ENCODE measurements at places on chromosomes 4 and X.

DNA sequence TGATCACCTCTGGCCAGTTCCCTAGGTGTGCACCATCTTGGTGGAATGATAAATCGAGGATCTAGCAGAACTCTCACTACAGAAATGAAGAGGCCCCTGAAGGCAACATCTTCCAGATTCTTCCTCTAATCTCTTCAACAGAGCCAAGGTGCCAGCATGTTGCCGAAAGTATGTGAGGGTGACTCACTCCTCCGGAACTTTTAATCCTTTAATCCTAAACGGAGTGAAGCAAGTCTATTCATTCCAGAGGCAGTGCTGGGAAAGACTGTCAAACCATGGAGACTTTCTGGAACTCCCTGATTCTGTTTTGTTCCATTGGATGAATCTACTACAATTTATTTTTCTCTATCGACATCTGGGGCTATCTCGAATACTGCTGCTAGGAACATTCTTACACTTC, 68.7 kb downstream of the SUPT20HL2 start:
- no peak for DNase-seq

- DNase-seq: no peak
Measured at GRCh38 chr4:41334182-41334581, 77.5 kb downstream of the UCHL1 start.

GRCh38 chrX:42054256-42054655, 130.9 kb upstream of the CASK start:
- no peak for DNase-seq

DNA sequence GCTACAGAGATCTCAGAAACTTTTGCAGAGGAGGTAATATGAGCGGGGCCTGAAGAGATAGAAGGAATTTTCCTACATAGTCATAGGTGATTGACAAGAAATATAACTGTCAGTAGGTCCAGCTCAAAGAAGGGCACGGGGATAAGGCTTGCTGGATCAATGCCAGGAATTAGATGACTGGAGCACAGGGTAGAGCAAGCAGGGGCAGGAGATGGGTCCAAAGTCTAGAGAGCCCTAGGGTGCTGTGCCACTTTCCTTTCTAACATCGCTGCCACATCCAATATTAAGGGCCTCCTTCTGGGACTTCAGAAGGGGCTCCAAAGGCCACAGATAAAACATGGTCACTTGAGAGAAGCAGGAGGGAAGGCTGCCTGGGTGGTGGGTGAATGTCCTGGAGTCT, 402.2 kb downstream of the MID1IP1 start:
- no peak for DNase-seq

DNA sequence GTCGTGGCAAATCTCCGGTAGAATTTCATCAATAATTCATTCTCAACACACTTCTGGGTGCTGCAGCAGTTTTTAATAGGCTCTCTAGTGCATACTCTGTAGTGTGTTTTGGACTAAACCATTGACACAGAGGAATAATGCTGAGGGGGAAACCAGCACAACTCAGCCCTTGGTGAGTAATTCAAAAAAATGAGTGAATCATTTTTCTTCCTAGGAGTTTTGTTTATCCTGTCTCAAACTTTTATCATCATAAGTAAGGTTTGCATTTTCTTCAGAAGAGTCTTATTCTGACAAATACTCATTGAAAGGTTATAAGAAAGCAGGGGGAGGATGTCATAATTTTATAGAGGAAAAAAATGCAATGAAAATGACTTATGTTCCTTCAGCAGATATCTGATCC, 2542.7 kb downstream of the PCDH7 start:
- DNase-seq: no peak

- no peak for DNase-seq
Measured at GRCh38 chr4:183411291-183411861, 33.1 kb upstream of the CDKN2AIP start.

DNA sequence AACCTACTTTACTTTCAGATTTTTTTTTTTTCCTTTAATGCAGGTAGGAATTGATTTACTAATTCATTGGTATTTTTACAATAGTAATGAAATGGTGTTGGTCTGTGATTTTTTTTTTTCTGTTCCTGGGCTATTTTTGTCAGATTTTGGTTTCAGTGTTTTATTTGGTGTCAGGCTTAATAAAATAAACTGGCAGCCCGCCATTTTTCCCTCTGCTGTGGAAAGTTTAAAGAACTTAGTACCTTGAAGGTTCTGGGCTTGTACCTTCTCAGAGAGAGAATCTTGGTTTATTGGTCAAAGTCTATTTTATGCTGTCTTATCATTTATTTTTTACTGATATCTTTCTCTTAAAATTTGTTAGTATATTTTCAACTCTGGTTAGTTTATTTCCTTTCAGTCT, 64.0 kb upstream of the RHOH start:
- no peak for DNase-seq

GRCh38 chrX:27163236-27163635, 299.9 kb downstream of the PPP4R3C start:
- DNase-seq: no peak

DNA sequence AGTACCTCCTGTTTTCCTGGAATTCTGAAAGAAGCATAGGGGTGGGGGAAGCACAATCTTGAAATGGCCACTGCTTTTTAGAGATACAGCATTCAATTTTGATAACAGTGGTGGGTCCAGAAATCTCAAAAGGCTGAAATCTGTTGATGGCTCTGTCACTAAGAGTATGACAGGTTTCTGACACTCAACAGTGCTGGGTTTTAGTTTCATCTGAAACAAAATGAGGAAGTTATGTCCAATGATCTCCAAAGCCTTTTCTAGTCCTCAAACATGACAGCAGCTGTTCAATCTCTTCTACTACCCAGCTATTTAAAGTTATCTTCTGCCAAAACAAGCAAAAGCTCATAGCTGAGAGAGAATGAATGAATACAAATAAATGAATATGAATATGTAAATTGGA, 110.5 kb downstream of the IL1RAPL1 start:
- DNase-seq: no peak

DNA sequence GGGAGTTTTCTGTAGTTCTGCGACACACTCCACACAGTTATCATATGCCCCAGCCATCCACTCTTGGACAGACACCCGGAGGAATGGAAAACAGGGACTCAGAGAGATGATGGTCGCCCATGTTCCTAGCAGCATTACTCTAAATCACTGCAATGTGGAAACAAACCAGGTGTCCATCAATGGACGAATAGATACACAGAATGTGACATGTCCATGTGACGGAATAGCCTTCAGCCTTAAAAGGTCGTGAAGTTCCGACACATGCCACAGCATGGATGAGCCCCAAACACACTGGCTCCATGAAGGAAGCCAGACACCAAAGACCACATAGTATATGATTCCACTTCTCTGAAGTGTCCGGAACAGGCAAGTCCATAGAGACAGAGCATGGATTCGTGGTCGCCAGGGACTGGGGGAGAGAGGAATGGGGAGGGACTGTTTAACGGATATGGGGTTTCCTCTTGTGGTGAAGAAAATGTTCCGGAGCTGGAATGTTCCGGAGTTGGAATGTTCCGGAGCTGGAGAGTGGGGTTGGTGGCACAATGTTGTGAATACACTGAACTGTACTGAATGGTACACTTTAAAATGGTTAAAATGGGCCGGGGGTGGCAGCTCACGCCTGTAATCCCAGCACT, 28.7 kb upstream of the AFAP1 start:
- no peak for DNase-seq

DNA sequence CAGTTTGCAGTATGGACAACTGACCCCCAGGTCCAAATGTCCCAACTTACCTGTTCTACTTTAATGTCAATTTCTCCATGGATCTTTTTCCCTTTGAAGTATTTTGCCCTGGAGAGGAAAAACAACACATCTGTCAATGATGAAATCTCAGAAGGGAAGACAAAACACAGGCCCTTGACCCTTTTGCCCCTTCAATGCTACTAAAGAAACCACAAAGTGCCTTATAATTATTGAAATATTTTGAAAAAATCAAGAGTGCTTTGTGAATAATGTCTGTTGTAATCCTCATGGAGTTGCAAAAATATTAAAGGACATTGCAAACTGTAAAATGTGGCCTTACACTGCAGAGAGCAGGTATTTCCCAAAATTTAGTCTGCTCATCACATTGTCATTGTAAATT, 12.6 kb downstream of the SYN1 start:
- no peak for DNase-seq

DNA sequence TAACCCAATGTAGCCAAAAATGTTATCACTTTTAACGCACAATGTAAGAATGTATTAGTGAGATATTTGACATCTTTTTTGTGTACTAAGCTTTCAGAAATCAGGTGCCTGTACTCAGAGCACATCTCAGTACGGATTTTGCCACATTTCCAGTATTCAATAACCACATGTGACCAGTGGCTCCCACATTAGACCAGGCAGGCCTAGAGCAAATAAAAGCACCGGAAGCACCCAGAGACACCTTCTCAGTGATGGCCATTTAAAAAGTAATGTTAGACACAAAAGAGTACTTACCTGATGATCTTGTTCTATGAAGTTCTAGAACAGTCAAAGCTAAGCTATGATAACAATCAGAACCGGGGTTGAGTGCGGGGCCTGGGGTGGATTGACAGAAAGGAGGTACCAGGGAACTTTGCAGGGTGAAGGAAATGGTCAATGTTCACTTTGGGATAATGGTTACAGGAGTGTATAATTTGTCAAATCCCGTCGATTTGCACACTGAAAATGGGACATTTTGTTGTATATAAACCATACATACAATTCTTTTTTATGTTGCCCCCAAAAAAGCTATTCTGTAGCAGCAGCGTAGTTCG, 1.2 kb downstream of the CTPS2 start:
- DNase-seq: no peak

DNA sequence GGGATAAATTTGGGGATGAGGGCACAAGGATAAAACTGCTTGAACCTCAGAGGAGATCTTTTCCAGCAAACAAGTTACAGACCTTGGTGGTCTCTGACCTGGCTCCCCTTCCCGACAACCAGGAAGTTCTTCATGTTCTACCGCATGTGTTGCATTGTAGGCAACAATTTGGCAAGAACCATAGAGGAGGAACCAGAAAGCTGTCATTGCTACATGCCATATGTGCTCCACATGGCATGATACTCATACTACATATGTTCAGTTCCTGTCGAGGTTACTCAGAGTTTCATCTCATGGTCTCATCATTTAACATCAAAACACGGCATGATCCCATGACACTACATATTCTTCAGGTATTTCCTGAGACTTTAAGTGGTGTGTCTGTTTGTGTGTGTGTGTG, 235.9 kb downstream of the OR13H1 start:
- no peak for DNase-seq
